ENCODE measurements at places on chromosomes 1 and 21. TPM values are rescaled to one million over a fixed set of nuclear protein-coding genes. Genes with fewer than 3 reads are reported as not detected.

DNA sequence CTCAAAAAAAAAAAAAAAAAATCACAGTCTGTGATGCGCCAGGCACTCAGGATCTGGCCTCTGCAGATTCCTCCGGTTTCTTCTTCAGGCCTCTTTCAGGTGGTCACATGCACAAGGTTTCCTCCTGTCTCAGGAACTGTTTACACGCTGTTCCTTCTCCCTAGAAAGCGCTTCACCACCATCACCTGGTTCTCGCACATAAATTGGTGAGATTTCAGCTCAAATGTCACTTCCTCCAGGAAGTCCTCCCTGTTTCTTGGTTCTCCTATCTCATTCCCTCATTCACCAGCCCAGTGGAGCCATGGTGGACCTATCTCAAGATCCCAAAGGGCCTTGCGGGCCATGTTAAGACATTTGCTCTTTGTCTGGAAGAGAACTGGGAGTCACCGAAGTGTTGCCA, 26.7 kb downstream of the HMGN2 start:
- no peaks in the 10 kb centered on the region for H3K27me3 ChIP-seq
- H3K4me3 ChIP-seq: no peak overlapping the region
- H3K27ac ChIP-seq: no peak overlapping the region

GRCh38 chr1:41811051-41811795, 107.5 kb downstream of the HIVEP3 start:
- no peaks in the 10 kb centered on the region for H3K36me3 ChIP-seq
- H3K27me3 ChIP-seq: no peaks in the 10 kb centered on the region
- no peak for DNase-seq
- no peak overlapping the region for H3K4me3 ChIP-seq
- H3K4me1 ChIP-seq: peaks cover 36% of the 10 kb centered on the region

KLHDC9 gene
- total RNA-seq: 0.42 TPM

- H3K4me3 ChIP-seq: peak within 1 kb of the TSS; percentile 64
- peak; percentile 49 for DNase-seq
- peaks cover 14% of the 10 kb centered on the region for H3K27me3 ChIP-seq
- peaks cover 26% of the 10 kb centered on the region for H3K4me1 ChIP-seq
- H3K36me3 ChIP-seq: no peaks in the 10 kb centered on the region
Observed at GRCh38 chr1:236142253-236143103, at the start of gene GPR137B. TSS of gene GPR137B (plus strand) at chr1:236142539. CDS start at chr1:236142623, 84 bp downstream.

DNA sequence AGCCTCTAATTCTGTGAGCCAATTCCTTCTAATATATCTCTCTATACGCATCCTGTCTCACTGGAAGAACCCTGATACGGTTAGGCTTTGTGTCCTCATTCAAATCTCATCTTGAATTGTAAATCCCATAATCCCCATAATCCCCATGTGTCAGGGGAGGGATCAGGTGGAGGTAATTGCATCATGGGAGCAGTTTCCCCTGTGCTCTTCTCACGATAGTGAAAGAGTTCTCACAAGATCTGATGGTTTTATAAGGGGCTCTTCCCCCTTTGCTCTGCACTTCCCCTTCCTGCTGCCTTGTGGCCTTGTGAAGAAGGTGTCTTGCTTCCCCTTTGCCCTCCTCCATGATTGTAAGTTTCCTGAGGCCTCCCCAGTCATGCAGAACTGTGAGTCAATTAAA, 116.1 kb downstream of the MRPS6 start:
- DNase-seq: no peak
- peaks cover 10% of the 10 kb centered on the region for H3K4me1 ChIP-seq
- H3K27ac ChIP-seq: no peak overlapping the region
- H3K27me3 ChIP-seq: no peaks in the 10 kb centered on the region

DNA sequence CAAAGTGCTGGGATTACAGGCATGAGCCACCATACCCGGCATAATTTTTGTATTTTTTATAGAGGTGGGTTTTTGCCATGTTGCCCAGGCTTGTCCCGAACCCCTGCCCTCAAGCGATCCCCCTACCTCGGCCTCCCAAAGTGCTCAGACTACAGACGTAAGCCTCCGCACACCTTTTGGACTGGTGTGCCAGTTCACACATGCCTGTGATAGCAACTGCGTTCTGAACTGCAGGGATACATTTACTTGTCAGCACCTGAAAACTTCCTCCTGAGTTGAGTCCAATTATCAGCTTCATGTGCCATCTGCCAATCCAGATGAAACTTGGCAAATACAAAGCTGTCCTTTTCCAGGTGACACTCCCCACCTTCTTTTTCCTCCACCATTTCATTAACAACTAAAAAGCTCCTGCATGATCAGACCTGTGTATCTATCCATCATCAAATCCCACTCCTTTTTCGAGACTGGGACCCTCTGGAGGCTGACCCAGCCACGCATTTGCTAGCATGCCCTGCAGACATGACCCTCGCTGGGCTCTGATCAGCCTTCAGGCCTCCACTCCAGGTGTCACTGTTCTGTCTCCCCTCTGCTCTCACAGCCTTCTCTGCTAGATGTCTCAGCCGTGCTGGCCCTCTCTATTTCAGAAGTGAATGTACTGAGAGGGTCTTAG, 2.1 kb upstream of the DEGS1 start:
- H3K27me3 ChIP-seq: no peaks in the 10 kb centered on the region
- H3K27ac ChIP-seq: no peak overlapping the region
- no peaks in the 10 kb centered on the region for H3K36me3 ChIP-seq
- no peak overlapping the region for H3K4me3 ChIP-seq
- peaks cover 30% of the 10 kb centered on the region for H3K4me1 ChIP-seq
- no peak for DNase-seq

DNA sequence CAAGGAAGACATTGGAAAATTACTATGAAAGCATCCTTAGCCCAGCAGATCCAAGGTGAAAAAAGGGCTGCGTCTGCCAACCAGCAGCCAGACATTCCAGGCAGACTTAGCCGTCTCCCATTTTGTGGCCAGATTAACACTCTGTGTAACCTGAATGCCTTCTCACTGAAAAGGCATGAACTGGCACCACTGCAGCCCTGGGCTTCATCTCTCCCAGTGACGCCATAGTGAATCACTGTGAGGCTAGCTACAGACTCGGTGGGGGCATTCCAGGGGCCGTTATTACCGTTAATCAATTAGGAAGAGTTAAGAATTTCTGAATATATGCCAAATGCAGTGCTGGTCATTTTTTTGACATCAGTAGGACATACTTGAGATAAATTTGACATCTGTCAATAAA, 627.4 kb downstream of the LMO4 start:
- no peak overlapping the region for H3K27ac ChIP-seq
- H3K27me3 ChIP-seq: no peaks in the 10 kb centered on the region
- H3K36me3 ChIP-seq: no peaks in the 10 kb centered on the region
- H3K4me3 ChIP-seq: no peak overlapping the region
- H3K4me1 ChIP-seq: no peaks in the 10 kb centered on the region
- DNase-seq: no peak

DNA sequence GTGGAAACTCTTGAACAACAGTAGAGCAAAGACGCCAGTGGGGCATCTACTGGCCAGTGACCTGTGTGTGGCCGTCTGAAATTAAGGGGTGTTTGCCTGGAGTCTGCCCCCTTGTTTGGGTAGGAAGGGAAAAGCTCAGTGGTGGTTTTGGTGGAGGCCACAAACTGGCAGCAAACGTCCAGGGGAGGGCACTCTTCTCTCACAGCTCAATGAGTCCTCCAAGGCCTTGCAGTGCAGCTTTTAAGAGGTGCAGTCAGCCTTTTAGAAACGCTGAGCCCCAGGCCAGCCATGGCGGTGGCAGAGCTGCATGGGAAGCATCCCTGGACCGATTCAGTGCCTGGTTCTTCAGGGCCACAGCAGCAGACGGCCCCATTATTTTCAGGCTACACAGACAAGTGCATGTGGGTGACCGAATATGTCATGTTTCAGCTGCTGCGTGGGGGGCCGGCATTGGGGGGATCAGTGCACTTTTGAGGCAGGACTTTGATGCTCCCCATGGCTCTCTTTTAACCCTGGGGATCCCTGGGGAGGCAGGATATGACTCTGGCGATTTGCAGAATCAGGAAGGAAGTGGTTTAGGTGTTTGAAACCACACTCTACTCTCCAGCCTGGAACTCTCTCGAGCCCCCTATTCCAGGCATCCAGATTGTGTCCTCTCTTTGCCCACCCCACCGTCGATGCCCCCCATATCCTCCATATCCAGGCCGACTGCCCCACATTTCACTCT, 414.0 kb downstream of the PRDM2 start:
- H3K27me3 ChIP-seq: no peaks in the 10 kb centered on the region
- DNase-seq: no peak
- no peak overlapping the region for H3K27ac ChIP-seq
- H3K4me1 ChIP-seq: no peaks in the 10 kb centered on the region
- no peaks in the 10 kb centered on the region for H3K36me3 ChIP-seq
- no peak overlapping the region for H3K4me3 ChIP-seq

DNA sequence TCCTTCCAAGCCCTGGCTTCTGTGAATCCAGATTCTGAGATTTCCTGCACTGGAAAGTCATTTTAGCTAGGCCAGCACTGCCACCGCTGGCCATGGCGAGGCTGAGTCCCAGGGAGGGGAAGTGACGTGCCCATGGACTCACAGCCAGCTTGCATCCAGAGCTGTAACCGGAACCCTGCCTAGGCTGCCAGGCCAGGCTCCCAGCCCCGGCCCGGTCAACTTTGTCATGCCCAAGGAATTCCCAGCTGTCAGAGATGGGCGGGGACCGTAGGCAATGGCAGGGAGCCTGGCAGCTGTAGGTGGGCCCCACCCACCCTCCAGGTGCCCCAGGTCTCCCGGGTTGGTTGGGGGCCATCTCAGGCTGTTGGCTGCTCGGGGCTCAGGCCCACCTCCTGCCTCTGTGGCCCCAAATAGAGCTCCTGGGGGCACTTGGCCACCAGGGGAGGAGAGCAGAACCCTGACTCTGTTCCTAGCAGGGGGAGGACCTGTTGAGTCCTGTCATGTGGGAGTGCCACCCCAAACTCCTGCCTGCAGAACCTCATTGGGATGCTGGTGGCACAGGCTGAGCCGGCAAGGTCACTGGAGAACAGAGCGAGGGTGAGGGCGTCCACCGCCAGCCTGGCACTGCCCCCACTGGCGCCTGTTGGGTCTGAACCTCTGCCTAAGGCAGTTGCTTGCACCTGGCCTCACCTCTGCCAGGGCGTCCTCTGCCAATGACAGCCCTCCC, 57.8 kb downstream of the FOXO6 start:
- no peak overlapping the region for H3K27ac ChIP-seq
- no peaks in the 10 kb centered on the region for H3K27me3 ChIP-seq
- no peak for DNase-seq
- H3K36me3 ChIP-seq: no peaks in the 10 kb centered on the region
- no peaks in the 10 kb centered on the region for H3K4me1 ChIP-seq

DNA sequence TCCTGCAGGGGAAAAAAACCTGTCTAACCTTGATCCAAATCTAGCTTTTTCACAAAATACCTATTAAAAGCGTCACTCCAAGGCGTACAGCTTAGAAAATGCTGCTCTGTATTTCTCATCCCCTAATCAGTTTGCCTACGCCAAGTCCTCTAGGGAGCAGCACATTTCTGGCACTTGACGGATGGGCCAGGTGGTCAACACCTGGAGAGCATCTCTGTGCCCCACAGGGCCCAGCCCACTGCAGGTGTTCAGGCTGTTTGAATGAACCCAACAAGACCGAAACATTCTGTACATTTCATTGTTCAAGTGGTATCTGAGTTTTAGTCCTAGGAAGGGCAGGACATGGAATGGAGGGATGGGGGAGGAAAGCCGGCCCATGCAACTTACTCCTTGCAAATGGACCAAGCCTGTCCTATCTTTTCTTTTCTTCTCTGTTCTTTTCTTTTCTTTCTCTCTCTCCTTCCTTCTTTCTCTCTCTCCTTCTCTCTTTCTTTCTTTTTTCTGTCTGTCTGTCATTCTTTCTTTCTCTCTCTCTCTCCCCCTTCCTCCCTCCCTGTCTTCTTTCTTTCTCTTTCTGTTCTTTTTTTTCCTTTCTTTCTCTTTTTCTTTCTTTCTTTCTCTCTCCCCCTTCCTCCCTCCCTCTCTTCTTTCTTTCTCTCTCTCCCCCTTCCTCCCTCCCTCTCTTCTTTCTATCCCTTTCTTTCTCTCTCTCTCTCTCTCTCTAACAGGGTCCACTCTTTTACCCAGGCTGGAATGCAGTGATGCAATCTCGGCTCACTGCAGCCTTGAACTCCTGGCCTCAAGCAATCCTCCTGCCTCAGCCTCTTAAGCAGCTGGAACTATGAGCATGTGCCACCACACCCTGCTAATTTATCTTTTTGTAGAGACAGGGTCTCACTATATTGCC, 29.1 kb downstream of the IGFN1 start:
- no peaks in the 10 kb centered on the region for H3K36me3 ChIP-seq
- no peak overlapping the region for H3K4me3 ChIP-seq
- H3K27ac ChIP-seq: no peak overlapping the region
- DNase-seq: no peak
- H3K27me3 ChIP-seq: no peaks in the 10 kb centered on the region
- no peaks in the 10 kb centered on the region for H3K4me1 ChIP-seq

DNA sequence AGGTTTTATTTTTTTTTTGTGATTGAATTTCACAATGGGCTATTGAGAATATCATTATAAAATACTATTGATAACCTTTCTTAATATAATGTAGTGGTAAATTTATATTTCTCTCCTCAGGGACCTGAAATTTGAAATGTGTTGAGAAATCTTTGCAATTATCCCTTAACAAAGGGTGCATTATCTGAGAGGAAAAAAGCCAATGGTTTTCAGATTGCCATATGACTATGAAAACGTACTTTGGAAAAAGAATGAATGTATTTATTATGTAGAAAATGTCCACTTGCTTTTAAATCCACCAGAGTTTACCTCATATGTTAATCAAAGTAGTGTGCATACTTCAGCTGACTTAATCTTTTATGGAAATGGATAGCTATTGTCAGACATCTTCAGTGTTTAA, 441.1 kb downstream of the AMY1C start:
- H3K4me3 ChIP-seq: no peak overlapping the region
- H3K27ac ChIP-seq: no peak overlapping the region
- no peaks in the 10 kb centered on the region for H3K4me1 ChIP-seq
- H3K36me3 ChIP-seq: no peaks in the 10 kb centered on the region
- no peak for DNase-seq

GRCh38 chr1:43766086-43766784, 58.9 kb downstream of the ST3GAL3 start:
- H3K27ac ChIP-seq: no peak overlapping the region
- no peaks in the 10 kb centered on the region for H3K36me3 ChIP-seq
- no peak for DNase-seq
- H3K4me1 ChIP-seq: no peaks in the 10 kb centered on the region

DNA sequence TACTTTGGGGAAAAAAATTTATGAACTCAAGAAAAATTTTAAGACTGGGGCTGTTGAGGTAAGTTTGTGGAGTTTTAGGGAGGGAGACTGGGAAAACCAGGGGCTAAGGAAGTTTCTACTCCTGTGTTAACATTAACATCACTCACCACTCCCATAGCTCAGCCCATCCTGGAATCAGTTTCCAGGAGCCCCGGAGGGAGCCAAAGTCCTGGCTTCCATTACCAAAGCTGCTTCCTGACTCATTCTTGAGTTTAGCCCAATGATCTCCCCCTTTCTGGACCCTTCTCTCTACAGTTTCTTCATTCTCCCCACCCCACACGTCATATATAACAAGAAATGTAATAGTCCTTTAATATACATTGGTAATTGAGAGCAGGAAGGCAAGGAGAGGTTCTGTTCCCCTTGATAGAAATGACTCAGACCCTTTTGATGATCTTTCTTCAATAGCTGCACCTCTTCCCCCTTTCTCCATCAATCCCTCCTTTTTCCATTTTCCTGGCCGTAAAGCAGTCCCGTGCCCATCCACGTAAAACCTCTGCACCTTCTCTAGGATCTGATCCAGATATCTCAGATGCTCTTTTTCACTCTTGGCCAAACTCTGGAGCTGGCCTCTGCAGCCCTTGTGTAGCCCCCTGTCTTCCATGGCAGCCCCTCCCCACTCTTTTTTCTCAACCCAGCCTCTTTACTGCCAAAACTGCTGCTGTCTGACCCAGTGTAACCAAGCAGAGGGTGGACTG, 4.6 kb upstream of the PIAS3 start:
- peaks cover 4% of the 10 kb centered on the region for H3K4me1 ChIP-seq
- no peaks in the 10 kb centered on the region for H3K27me3 ChIP-seq
- no peaks in the 10 kb centered on the region for H3K36me3 ChIP-seq
- H3K27ac ChIP-seq: no peak overlapping the region
- H3K4me3 ChIP-seq: no peak overlapping the region
- DNase-seq: no peak

All from CD8-positive, alpha-beta memory T cell (primary cell).